HCEC 1CT (cell line): ENCODE measurements at places on chromosomes 11 and 22.

- peak; percentile 59 for DNase-seq
Measured at GRCh38 chr11:66326261-66327111, 9.6 kb upstream of the CD248 start.

DNA sequence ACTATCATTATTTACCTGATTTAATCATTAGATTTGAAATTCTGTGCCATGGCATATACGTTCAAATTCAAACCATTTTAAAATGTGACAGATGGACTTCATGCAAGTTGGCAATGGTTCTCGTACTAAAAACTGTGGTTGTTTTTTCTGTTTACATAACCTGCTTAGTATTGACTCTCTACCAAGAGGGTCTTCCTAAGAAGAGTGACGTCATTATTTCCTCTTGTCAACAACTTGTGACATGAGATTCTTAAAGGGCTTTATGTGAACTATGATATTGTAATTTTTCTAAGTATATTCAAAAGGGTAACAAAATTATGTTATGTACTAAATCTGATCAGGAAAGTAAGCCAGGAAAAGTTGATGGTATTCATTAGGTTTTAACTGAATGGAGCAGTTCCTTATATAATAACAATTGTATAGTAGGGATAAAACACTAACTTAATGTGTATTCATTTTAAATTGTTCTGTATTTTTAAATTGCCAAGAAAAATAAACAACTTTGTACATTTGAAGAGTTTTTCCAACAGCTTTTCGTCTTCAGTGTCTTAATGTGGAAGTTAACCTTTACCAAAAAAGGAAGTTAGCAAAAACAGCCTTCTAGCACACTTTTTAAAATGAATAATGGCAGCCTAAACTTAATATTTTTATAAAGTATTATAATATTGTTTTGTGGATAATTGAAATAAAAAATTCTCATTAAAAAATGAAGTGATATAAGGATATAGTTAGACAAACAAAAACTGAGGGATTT lies 87.0 kb downstream of the GRK3 start:
- DNase-seq, result no peak

- DNase-seq, result peak; percentile 47
Measured at GRCh38 chr11:88310246-88310645, 27.3 kb downstream of the CTSC start.

DNA sequence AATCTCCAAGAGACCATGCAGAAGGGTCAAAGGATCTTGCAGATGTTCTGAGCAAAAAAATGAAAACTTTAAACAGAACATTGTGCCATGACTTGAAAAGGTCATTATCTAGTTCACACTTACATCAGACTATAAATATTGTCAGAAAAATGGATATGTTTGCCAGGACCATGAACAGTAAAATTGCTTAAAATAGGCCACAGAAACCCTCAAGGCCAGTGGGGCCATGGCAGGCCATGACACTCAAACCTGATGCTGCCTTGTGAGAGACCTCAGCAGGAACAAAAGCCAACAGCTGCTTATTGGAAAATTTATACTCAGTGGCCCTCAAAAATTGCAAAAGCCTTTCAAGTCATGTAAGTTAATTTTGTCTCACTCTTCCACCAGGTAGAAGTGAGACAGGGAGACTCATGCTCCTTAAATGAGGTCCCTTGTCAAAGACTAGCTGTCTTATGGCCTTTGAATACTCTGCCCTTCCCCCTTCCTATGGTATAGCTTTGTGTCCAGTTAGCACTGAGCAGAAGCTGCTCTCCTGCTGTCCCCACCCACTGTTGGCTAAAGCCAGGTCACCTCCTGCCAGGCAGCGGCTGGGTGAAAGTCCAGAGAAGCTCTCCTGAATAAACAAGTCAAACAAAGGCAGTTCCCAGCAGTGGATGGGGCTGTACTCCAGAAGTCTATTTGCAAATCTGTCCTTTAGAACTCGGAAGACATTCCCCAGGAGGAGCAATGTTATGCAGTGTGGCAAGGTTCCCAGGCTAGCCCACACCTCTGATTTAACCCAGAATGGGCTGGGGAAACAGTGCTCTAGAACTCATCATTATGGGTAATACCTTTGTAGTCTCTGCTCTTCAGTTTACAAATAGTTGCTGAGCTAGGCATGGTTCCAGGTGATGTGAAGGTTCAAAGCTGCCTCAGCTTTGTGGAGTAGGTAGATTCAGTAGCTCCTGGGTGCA lies 21.4 kb downstream of the ADM start:
- DNase-seq, result peak; percentile 76

GRCh38 chr11:35179466-35180135 lies 40.6 kb downstream of the CD44 start:
- DNase-seq, result peak; percentile 14

DNA sequence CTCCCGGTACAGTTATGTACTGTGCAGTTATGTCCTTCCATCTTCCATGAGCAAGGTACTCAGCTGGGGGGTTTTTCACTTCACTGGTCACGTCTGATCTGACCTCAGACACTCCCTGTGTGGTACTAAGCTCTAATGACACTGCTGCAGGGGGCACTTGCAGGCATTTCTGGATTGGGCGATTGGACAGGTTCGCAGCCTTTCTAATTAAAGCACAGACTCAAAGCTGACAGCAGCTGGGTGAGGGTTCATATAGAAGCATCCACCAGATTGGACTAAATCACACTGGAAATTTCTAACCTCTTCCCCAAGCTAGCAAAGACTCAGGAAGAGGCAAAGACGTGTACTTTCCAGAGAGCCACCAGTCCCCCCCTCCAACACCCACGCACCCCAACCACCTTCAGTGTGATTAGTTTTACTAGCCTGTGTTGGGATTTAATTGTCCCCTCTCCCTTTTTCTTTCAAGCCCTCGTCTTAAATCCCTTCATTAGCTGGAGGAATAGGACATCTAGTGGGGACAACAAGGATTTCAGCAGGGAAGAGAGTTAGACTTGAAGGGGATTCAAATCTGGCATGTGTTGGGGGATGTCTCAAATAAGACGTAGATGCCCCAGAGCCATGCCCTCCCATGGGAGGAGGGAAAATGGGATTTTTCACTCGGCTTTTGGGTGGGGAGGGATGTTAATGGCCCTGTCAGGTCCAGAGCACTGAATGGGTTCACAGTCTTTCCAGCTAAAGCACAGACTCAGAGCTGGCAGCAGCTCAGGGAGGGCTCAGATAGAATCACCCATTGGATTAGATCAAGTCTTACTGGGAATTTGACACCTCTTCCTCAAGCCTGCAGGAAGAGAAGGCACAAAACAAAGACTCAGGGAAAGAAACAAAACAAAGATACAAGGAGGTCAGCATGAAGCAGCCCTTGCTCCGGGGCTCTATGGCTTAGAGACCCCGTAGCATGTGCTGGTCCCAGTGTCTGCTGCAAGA lies 10.9 kb downstream of the INS start:
- DNase-seq, result peak; percentile 42

GRCh38 chr11:59787816-59788215 lies 22.8 kb downstream of the MRPL16 start:
- DNase-seq, result peak; percentile 48

GRCh38 chr11:64638018-64638665 lies 47.1 kb downstream of the SLC22A12 start:
- DNase-seq, result no peak

DNA sequence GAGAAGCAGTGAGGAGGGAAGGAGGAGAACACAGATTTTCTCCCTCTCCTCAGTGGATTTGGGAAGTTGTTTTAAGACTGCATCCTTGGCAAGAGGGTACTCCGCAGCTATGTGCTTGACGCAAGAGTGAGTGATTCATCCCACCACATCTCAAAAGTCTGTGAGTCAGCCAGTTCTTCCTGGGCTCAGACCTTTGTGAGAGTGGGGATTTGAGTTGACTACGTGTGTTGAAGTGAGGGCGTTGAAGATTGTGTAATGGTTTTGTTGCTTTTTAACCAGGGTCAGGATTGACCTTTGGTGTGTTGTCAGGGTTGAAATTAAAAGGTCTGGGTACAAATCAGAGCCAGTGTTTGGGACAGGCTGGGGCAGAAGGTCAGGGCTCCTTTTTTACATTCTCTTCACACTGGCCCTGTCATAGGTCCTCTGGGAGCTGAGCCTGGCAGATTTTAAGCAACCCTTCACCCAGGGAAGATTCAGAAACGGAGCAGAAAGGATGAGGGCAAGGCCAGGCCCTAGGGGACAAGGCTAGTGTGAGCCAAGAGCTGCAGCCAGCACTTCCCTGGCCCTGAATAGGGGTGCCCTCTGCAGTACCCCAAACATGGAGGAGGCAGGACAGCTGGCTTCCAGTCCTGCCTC lies 4.2 kb upstream of the C11orf86 start:
- peak; percentile 99 for DNase-seq

GRCh38 chr11:1514336-1515061 lies 27.9 kb upstream of the MOB2 start:
- no peak for DNase-seq

DNA sequence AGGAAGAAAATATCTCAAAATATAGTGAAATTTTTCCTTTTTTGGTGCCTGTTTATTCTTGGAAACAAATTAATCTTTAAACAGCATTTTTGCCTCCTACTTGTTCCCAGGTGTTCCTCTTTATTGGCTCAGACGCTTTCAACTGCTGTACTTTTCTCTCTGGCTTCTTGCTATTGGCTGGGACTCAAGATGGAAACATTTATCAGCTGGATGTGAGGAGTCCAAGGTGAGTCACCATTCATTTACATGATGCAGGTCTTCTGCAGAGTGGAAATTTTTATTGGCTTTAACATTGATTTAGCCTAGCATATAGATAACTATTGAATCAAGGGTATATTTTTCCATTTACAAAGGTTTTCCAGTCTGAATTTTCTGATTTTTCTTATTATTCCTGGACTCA lies 34.4 kb upstream of the DNAJB13 start:
- DNase-seq, result peak; percentile 32

DNA sequence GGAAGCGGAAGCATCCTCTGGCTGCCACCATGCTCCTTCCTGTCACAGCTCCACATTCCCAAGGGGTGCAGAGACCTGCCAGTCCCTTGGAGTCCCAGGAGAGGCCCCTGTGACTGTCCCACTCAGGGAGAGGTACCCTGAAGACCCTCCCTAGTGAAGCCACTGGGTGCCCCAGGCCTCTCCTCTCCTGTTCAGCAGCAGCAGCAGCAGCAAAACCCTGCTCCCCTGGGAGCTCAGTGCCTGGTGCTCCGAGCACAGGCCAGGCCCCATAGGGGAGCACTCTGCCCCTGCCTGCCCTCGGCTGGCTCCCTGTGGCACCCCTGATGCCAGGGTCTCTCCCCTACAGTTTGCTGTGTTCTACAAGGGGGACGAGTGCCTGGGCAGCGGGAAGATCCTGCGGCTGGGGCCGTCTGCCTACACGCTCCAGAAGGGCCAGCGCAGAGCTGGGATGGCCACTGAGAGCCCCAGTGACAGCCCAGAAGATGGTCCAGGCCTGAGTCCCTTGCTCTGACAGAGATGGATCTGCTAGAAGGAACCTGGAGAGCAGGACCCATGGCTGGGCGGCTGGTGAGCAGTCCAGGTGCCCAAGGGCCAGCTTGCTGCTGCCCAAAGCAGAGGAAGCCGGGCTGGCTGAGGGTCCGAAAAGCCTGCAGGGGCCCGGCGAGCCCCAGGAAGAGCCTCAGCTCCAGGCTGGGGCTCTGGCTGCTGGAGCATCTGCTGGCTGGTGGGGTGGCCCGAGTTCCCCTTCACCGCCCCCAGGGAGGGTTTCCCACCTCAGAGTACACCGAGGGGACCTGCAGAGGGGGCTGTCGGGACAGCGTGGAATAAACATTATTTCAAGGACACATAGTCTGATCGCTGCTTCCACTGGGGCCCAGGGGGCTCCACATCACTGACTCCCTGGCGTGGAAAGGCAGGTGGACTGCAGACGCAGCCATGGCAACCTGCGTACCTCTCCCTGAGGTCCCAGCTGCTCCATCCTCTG lies 21.3 kb downstream of the TRMU start:
- DNase-seq, result no peak

DNA sequence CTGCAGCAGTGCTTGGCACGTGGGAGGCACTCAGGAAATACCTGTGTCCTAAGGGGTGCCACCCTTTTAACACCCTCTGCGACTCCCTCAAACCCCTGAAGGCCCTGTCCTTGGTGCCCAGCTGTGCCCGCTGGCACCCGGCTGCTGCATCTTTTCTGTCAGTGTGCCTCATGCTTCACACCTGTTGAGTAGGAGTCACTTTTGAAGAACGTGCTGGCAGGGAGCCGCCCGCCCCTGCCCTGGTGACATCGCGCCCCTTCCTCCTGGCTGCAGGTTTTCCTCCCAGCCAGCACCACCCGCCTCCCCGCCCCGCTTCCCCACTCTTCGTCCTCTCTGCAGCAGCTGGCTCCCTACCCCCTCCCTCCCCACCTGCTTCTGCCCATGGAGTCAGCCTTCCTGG lies 17.8 kb downstream of the FRMD8 start:
- no peak for DNase-seq

DNA sequence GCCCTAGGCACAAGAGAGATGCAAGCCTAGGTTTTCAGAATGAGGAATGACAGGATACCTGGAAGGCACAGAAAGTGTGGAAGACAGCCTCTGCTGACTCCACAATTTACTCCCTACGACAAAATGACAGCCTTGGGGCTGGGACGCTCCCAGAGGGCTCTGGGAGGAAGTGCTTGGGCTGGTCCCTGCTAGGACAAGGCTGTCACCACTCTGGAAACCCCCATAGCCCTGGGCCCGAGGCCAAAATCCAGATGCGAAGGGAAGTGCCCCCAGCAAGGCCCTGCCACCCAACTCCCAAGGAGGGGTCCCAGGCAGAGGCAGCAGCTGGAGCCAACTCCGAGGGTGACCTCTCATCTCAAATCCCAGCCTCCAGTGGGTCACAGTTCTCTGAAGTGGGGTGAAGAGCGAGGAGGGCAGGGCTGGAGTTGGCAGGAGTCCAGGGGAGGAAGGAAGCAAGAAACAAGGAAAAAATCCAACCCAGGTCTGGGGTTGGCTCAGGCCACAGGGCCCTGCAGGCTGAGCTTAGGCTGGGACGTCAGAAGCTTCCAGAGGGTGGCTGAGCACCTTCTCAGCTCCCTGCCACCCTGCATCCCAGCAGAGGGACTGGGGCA lies 6.3 kb upstream of the CDC42EP2 start:
- DNase-seq, result no peak

DNA sequence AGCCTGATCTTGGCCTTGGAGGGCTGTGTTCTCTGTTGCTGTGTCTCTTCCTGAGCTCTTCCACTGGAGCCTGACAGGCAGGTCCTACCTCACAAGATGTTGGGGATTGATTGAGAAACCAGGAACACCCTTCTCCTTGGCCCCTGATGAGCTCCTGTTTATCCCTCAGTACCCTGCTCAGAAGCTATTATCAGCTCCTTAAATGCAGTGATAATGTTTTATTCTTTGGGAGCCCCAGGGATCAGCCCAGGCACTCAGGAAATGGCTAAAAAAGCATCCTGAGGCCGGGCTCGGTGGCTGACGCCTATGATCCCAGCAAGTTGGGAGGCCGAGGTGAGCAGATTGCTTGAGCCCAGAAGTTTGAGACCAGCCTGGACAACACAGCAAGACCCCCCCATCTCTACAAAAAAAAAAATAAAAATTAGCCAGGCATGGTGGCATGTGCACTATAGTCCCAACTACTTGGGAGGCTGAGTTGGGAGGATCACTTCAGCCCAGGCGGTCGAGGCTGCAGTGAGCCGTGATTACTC lies 4.9 kb upstream of the PHLDA2 start:
- DNase-seq, result no peak
